ENCODE measurements at places on chromosomes 11 and 22.

GRCh38 chr11:13577881-13578280 is 82.1 kb upstream of the PTH start:
- DNase-seq = no peak

DNA sequence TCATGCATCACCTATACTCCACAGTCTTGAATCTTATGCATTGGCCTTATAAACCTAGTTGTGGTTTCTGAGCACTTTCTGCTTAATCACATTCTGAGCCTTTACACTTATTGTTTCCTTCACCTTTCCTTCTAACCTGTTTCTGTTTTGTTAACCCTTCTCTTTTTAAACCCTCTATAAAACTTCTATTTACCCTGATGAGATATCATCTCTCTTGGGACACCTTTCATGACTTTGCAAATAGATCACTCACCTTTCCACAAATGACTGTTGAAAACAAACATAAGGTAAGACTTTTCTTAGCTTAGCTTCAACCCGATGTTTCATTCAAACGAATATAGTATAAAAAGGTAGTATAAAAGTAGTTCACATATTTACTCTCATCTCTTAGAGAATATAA is 483.6 kb downstream of the FAM181B start:
- no peak for DNase-seq

- no peak for DNase-seq
These were observed 69.7 kb downstream of the MYO7A start for GRCh38 chr11:77197626-77198320.

DNA sequence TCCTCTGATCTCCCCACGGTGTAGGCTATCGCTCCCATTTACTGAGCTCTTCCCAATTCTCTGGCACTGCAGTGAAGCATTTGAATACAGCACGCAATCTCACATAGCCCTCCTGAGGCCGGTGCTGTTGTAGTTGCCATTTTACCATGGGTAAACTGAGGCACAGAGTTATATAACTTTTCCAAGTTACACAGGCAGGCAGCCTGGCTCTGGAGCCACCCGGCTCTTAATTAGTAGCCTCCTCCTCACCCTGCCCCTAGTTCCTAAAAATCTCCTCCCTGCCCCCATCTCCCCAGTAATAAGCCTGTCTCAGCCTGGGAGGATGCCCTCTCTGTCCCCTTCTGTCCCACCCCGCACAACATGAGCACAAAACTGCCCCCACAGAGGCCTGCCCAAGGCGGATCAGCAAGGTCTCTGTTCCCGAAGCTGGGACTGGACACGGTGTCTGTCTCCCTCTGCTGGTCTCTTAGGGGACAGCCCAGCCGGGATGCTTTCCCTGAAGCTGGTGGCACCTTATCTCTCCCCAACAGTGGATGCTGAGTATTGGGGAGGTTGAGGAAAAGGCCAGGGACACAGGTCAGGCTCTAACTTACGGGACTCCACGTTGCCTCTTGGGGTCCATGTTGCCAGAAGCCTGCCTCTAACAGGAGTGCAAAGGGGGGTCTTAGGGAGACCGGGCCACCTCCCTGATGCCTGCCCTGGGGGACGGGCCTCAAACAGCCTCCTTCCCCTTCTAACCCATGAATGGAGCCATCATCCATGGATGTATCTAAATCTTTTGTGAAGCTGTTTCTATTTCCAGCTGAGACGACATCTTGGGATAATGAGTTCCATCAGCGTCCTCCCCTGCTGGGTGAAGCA is 9.1 kb upstream of the CLCF1 start:
- peak; percentile 44 for DNase-seq

GRCh38 chr11:128391811-128392210 is 195.5 kb downstream of the ETS1 start:
- DNase-seq = no peak

DNA sequence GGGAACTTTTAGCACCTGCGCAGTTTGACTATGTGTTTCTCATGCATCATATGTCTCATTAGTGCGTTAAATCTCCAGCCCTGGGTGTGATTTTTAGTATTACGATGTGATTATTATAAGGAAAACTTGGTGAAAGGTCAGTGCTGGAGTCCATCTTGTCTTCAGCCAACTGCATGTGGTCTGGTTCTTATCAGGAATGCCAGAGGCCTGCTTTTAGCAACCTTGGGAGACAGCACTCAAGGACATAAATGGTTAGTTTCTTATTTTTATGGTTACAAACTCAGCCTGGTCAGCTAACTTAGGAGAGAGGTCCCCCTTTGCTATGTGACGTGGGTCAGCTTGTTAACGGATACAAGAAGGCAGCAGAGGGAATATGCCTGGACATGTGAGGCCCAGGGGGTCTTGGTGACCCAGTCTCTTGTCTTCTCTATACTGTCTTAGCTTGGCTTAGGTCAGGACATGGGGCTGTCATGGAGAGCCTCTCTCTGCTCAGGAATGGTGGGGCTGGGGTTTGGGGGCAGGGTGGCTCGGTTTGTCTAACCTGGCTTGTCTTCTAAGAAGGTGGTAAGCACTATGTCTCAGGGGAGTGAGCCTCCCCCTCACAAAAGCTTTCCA is 21.5 kb downstream of the KCTD21 start:
- no peak for DNase-seq

DNA sequence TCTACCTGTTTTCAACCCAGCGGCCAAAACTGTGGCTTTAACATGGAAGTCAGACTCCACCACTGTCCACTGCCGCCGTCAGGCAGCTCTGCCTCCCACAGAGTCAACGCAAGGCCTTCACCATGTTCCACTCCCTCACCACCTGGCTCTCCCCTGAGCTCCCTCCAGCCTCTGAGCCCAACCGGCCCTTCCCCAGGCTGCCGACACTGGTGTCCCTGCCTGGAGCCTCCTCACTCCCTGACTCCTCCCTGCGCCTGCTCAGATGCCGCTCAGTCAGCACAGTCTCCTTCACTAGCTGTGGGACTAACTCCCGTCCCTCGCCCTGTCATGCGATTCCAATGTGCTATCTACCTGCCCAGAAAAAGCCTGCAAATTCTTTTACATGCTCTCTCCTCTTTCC is 16.3 kb downstream of the SULT4A1 start:
- DNase-seq = no peak

- no peak for DNase-seq
These were observed 104.5 kb downstream of the CHST1 start for GRCh38 chr11:45560913-45561281.

GRCh38 chr11:118366287-118366686 is 6.9 kb downstream of the UBE4A start:
- DNase-seq = no peak

- peak; percentile 68 for DNase-seq
These were observed 128.1 kb upstream of the E2F8 start for GRCh38 chr11:19368726-19369375.

GRCh38 chr11:62017878-62018655 is 50.6 kb upstream of the FTH1 start:
- no peak for DNase-seq

DNA sequence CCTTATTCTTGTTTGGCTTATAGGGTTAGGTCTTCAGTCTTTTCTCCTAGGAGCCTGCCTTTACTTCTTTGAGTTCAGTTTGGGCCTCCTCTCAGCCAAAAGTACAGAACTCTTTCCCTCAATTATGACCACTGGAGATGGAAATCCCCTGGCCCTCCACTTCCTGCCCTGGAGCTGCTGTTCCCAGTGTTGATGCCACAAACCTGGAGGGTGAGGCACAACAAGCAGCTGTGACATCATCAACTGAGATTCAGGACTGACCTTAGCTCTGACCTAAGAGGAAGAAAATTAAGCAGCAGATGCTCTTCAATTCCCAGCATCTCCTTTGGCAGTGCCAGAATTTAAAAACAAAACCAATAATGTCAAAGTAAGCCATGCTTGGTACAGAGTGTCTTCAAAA is 3.0 kb downstream of the ABTB2 start:
- no peak for DNase-seq

DNA sequence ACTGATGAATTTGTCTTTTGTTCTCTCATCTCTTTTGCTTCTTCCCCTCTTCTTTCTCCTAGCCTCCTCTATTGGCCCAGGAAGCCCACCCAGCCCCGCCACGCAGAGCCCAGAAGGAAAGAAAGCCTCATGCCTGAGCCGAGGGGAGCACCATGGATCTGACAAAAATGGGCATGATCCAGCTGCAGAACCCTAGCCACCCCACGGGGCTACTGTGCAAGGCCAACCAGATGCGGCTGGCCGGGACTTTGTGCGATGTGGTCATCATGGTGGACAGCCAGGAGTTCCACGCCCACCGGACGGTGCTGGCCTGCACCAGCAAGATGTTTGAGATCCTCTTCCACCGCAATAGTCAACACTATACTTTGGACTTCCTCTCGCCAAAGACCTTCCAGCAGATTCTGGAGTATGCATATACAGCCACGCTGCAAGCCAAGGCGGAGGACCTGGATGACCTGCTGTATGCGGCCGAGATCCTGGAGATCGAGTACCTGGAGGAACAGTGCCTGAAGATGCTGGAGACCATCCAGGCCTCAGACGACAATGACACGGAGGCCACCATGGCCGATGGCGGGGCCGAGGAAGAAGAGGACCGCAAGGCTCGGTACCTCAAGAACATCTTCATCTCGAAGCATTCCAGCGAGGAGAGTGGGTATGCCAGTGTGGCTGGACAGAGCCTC is 3.8 kb downstream of the ZBTB16 start:
- DNase-seq = no peak

DNA sequence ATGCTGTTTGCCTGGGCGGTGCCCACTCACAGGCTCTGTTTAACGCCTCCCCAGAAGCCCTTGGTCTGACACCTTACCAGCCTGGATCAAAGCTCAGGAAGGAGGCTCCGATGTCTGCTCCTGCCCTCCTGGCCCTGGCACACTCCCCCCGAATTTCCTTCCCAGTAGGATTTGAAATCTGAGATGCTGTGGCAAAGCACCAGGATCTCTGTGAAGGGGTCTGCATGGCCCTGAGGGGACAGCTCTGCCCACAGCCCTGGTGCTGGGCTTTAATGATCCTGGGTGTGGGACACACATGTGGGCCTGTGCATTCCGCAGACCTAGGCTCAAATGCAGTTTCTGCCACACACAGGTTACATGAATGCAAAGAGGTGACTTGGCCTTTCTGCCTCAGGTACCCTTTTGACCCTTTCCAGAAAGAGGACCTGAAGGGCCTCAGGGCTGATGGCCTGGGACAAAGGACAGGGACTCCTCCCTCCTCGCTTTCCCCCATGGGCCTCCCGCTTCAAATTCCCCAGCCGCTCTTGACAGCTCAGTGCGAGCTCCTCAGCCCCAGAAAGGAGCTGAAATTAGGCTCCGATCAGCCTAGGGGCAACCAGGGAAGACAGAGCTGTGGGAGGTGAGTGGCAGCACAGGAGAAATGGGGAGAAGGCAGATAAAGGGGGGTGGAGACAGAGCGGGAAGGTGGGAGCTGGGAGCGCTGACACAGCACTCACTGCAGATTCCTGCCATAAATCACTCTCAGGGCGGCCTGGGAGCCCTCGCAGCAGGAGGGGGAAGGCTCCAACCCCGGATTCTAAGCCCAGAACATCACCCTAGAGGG is 41.3 kb downstream of the TRIM29 start:
- peak; percentile 28 for DNase-seq

- no peak for DNase-seq
These were observed 71.0 kb downstream of the PAX6 start for GRCh38 chr11:31740131-31740530.

GRCh38 chr11:123255909-123256308 is 60.9 kb upstream of the CLMP start:
- DNase-seq = peak; percentile 91

- DNase-seq = no peak
These were observed 103.0 kb downstream of the PLEKHA7 start for GRCh38 chr11:16911186-16911585.

DNA sequence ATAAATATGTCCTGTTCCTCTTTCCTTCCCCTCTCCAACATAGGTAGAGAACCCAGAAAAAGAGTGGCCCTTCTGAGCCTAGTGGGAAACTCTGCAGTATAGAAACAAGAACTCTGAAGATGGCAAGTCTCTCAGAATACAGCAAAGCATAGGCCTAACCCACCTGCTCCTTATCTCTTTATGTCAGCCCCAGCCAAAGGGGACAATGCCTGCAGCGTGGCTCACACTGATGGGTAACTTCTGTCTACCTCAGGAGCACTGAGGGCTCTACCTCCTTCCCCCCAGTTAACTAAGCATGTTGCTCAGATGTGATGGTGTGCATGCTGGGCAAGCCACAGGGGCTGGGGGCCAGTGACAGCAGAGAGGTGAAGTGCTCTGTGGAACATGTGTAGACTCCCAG is 4.9 kb upstream of the NRIP3 start:
- DNase-seq = no peak

DNA sequence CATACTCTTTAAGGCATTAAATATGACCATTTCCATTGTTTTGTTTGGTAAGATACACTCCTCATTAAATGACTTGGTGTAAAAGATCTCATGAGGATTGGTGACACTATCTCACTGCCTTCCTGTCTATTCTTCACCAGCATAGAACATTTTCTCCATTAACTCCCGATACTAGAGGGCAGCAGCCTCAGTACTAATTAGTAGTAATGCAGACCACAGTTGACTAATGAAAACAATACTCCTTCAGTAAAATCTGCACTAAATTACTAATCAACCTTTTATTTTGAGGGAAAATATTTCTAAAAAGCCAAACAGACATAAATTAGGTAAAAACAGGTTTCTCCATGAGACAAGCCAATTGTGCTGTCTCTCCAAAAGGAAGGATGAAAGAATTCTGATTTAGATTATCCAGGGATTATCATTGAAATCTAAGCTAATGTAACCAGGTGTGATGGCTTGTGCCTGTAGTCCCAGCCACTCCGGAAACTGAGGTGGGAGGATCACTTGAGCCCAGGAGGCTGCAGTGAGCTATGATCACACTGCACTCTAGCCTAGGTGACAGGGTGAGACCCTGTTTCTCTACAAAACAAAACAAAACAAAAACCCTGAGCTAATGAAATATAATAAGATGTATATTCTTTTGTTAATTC is 9.4 kb downstream of the PGM2L1 start:
- DNase-seq = peak; percentile 43

DNA sequence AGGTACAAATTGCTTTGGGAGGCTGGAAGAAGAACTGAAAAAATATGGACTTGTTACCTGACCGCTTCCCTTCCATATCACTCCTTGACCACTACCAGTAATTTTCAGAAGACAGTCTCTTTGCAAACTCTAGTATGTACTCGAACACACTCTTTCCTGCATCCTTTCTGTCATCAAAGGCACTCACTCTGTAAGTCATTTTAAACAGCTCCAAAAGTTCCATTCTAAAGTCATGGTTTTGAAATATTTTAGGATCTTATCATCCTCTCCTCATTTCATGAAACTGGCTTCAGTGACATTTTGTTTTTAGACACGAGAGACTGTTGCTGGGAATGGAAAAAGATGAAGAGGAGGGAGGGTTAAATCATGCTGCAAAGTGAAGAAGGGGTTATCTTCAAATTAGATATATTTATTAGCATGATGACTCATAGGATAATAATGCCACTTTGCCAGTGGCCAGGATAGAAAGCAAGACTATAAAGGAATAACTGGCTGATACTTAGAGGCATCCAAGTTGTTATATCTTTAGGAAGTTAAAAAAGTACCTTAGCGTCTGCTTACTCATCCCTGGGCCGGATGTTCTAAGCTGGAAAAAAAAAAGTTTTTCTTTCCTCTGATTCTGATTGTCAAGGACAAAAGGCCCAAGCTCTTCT is 549.3 kb downstream of the METTL15 start:
- DNase-seq = no peak

DNA sequence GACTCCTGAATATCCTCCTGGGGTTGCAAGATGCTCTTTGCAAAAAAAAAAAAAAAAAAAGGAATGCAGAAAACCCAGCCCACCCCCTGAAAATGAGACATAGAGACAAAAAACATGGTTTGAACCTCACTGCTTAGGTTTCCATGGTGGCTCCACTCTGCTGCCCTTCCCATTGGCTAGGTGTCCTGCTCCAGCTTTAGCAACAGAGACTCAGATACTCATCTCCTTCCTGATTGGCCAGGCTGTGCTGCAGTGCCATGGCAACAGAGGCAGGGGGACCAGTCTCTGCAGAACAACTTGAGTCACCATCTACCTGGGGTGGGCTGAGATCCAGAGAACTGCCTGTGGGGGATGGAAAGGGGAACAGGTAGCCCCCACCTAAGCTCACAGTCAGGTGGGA is 17.4 kb upstream of the YWHAH start:
- no peak for DNase-seq

Measured in NCI-H2227 treated with DMSO at 0.1 percent for 48 hours (cell line).